ENCODE measurements at places on chromosomes 1 and 21. TPM values are rescaled to one million over a fixed set of nuclear protein-coding genes. Genes with fewer than 3 reads are reported as not detected.

The OLIG2 gene
- not detected for total RNA-seq

The LDLRAD1 gene
- total RNA-seq: not detected

The SPRR4 gene
- not detected for total RNA-seq

The TTC24 gene
- total RNA-seq: not detected

The C1orf53 gene
- total RNA-seq: 1.9 TPM

The MATN1 gene
- total RNA-seq: 1.8 TPM

DNA sequence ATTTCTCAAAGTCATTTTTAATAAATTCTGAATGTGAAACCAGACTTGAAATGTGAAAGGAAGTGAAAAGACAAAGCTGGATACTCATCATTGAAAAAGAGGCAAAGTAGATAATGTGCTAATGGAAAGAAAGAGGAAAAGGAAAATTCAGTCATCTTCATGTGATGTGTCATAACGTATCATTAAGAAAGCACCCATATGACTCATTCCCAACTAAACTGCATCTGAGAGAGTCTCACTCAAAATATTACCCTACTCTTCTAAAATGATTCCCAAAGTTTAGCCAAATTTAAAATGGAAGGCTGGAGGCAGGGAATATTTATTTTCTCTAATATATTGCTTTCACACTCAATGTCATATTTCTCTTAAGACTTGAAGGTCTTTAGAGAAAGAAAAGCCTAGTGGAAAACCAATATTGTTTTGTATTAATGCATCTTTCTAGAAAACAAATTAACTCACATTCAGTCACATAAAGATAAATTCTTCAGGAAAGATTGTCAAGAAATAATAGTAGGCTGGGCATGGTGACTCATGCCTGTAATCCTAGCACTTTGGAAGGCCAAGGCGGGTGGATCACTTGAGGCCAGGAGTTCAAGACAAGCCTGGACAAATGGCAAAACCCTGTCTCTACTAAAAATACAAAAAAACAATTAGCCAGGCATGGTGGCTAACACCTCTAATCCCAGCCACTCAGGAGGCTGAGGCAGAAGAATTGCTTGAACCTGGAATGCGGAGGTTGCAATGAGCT lies 129.9 kb downstream of the SLC30A10 start:
- H3K27me3 ChIP-seq: peaks cover 4% of the 10 kb centered on the region
- no peaks in the 10 kb centered on the region for H3K36me3 ChIP-seq
- H3K27ac ChIP-seq: no peak overlapping the region
- no peaks in the 10 kb centered on the region for H3K4me1 ChIP-seq

DNA sequence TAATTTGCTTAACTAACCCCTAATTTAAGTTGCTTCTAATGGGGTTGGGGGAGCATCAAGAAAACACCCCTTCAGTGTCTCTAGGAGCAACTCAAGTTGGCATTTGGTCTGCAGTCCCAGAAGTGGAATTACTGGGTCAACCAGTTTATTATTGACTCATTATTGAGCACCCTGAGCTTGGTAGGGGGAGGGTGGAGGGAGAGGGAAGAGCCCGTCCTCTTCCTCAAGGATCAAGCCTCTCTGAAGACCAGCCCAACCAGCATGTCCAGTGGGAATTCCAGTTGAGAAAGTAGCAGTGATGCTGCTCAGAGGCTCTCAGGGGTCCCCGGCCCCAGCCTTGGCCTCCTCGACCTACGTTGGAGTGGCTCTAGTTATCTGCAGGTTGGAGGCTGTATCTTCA lies 2.1 kb upstream of the PLA2G2F start:
- no peak for DNase-seq
- peaks cover 50% of the 10 kb centered on the region for H3K27me3 ChIP-seq
- H3K36me3 ChIP-seq: no peaks in the 10 kb centered on the region
- H3K4me3 ChIP-seq: no peak overlapping the region
- no peak overlapping the region for H3K27ac ChIP-seq
- H3K4me1 ChIP-seq: no peaks in the 10 kb centered on the region

GRCh38 chr1:110829955-110830553 lies 42.9 kb upstream of the CD53 start:
- H3K27me3 ChIP-seq: no peaks in the 10 kb centered on the region
- H3K4me3 ChIP-seq: no peak overlapping the region
- DNase-seq: peak; percentile 67
- no peaks in the 10 kb centered on the region for H3K36me3 ChIP-seq
